CD4-positive, alpha-beta T cell treated with Interferon alpha-2 for 1 hour (primary cell): ENCODE measurements at places on chromosomes 6 and 20.
A peak's percentile ranks its signal among the peaks of the same experiment; 100 is the strongest.

DNA sequence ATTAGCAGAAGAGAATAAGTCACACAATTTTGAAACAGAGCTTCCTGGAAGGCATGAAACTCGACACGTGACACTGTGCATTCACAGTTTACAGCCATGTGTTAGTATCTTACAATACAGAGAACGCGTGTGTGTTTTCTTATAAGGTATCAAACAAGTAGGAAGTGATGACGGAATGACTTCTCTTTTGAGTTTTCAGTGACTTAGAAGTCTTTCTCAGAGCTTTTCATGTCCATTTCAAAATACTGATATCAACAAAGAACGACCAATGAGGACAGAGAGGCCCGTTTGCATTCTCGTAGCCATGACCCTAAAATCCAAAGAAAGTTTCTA is 36.6 kb upstream of the DUSP22 start:
- peak; percentile 48 for DNase-seq

DNA sequence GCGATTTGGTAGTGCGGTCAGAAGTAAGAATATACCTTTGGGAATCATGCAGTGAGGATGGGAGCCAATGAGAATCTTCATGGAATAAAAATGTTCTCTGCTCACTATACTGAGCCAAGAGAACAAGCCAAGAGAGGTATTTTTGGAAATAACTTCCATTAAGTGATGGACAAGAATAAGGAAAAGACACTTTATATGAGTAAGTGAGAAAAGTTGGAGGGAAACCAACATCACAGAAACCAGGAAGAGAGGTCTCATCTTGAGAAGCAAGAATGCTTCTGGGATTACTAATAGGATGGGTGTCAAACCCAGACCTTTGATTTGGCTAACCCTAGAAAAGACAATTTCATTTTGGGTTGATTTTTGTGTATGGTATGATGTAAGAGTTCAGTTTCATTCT is 181.2 kb upstream of the JAG1 start:
- DNase-seq, result no peak

DNA sequence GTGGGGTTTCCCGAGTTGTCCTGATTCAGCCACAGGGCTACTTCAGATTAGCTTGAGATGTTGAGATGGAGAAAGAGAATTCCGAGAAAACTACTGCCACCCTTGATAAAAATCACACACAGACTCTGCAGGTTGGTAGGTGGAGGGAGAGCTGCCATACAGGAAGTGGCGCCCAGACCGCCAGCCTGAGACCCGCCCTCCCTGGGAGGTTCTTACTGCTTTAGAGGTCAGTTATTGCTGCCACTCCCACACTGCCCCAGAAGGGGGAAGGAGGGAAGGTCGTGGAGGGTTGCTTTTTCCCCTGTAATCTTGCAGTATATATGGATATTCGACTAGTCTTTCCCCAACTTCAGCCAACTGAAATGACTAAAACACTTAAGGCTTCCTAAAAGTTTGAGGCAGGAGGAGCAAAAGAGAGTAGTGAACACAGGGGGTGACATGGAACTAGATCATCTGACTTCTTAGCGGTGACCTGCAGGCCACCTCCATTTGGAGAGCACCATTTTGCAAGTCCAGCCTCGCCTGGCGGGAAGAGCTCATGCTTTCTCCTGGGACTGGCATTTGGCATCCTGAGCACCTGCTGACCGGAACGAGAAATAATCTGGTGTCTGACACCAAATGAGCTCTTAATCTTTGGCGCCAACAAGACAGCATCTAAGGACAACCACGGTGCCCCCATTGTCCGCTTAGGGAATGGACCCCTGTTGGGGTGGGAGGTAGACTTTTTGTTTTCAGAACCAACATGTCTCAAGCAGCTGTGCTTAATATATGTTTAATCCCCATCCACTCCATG is 35.7 kb upstream of the SLC22A1 start:
- DNase-seq, result no peak

DNA sequence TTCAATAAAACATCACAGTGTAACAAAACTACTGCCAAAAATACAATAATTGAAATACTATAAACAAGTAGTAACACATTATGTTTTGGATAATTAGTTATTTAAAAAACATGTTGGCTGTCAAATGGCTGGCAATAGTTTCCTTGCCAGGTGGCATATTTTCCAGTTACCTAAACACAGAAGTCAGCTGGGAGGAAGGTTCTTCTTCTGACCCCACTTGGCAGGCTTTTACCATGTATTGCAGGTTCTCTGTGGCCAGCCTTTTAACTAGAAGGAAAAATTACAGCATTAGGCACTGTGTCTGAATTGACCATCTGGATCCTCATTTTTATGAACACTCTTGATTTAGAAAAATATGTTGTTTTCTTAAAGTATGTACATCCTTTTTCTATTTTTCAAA is 131.4 kb downstream of the MMS22L start:
- no peak for DNase-seq

DNA sequence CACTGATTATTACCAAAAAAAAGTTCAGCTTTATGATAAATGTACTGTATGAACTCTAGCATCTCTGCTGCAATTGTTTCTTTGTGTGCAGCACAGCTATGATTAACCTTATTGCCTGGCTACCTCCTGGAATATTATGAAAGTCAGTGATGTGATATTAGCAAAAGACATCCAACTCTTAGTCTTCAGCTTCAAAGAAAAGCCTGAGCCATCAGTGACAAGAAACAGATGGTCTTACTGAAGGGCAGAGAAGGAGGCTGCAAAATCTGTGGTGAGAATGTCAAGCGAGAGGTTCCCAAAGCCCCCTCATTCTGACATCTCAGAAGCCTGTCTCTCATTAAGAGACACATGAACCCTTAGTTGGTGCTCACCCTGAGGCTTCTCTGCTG is 89.4 kb upstream of the TNFAIP3 start:
- no peak for DNase-seq

DNA sequence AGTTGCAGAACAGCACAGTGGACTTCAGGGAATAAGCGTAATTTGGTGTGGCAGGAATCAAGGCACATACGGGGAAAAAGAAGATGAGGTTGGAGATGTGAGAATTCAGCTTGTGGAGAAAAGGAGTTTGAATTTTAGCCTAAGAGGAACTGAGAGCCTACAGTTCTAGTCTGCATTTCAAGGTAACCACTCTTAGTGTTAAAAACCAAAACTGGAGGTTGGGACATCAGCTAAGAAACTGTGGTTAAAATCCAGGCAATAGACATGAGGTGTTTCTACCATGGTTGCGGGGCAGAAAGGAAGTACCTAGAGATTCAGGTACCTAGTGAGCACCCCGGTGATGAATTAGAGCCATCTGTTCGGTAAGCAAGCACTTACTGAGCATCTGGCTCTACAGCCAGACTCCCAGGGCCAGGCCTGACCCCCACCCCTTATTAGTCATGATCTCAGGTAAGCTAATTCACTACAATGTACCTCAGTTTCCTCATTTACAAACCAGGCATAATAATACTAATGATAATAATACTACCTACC is 44.4 kb downstream of the FAXC start:
- no peak for DNase-seq

DNA sequence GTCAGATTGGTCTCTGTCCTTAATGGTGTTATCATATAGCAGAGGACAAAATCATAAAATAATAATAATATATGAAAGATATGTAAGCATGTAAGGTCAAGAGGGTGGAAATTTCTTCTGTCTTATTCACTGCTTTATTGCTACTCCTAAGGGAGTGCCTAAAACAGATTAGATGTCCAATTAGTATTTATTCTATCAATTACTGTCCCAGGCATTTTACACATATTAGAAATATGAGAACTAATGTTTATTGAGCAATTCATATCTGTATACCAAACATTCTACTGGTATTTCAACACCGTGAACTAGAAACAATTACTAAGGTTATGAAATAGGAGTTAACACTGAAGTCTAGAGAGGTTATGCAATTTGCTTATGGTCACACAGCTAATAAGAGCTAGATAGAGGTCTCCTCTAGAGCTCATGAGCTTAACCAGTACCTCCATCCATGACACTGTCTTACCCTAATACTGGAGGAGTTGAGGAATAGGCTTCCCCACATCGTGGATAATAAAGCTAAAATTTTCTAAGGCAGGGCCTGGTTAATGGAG is 302.3 kb downstream of the PLCB1 start:
- DNase-seq, result no peak

GRCh38 chr6:107718341-107718740 is 105.8 kb downstream of the SCML4 start:
- no peak for DNase-seq

DNA sequence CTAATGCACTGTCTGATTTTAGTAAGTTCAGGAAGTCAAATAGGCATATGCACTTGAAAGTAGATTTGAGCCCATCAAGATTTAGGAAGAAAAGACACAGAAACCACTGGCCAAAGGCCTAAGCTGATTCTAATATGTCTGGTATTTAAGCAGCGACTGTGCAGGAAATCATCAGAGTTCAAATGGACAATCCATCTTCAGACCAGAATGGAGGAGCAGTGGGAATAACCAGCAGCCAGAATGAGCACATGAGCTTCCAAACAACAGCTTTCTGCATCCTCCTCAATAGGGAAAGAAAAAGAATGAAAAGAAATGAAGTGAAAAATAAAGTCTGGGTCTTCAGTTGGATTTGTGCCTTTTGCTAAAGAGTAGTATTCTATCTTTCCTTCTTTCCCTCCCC is 50.6 kb downstream of the SOD2 start:
- no peak for DNase-seq

DNA sequence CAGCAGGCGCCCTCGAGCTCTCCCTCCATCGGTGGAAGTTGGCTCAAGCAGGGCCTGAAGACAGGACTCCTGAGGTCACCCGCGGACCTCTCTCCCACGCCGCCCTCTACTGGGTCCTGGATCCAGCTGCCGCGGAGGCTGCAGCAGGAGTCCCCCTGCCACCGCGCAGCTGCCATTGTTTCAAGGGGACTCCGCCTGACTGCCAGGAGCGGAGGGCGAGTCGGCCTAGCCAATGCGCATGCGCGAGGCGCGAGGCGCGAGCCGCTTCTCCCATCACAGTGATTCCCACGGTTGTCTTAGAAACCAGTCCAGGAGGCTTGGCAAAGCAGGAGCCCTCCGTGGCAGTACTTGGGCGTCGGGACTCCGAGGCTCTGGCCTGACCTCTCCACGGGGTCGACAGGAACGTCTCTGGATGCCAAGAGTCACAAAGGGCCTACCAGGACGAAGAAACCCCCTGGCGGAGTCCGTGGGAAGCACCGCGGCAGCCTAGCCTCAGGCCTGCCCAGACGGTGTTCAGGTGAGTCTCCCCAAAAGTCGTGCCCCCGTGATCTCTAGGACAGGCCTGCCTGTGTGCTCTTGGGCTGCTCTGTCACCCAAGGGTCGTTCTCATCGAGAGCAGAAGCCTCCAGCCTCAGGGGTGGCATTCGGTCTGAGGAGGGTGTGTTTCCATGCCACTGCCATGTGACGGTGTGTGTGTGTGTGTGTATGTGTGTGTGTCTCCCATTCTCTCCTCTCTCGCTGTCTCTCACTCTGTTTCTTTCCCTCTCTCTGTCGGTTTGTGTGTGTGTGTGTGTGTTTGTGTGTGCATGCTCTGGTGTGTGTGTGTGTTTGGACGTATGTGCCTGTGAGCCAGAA is 290.6 kb upstream of the ZNF337 start:
- peak; percentile 65 for DNase-seq

DNA sequence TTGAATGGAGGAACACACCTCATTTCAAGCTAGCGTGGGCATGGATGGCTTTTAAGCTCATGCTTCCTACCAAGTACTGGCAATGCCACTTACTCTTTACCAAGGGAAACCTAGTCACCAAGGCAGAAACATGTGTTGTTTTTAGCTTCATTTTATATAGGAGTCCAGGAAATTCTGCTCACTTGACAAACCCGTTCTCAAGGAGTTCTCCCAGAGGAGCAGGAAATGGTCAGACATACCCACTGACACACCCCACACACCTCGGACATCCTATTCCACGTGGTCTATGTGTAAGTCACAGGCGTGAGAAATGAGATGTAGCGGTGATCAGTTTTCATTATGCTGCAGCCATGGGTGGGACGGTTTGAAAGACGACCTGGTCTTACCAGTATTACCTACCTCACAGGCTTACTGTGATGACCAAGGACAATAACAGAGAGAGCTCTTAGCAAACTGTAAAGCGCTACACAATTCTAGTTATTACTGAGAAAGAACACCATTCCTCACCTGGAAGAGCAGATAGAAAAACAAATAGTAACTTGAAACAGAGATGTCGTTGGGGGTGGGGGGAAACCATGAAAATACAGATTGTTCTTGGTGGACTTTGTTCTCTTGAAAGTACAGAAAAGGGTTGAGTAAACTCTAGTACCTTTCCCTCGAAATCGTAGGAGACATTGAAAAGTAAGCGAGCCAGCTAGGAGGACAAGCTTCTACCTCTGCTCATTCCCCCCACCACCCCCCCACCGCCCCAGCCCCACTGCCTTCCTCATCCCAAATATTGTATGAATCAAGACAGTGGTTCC is 1.7 kb downstream of the CNKSR3 start:
- no peak for DNase-seq

DNA sequence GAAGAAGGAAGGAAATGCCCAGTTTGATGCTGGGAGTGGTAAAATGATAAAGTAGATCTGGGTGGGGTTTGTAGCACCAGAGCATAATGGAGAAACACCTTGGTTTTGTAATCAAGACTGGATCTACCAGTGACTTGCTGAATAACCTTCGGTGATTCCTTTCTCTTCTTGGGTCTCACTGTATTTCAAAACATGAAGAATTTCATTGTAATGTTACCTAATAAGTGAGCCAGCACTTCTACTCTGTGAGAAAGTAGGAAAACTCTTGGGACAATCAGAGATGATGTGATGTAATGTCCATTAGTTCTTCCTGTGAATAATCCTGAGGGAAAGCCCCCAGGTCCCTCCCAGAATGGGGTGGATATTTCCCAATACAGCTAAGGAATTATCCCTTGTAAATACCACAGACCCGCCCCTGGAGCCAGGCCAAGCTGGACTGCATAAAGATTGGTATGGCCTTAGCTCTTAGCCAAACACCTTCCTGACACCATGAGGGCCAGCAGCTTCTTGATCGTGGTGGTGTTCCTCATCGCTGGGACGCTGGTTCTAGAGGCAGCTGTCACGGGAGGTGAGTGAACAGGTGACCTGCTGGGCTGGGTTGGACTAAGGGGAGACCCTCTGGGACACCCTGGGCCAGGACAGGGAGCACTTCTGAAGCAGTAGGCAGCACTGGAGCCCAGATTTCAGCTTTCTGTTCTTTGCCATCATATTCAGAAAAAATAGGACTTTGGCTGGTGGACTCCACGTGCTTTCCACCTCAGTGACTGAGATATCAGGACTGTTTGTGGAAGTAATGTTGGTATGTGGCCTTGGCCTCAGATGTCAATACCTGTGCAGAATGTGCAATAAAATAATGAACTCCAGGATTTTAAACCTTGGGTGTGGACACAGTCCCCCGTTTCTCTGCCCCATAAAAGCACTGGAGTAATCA is at the start of gene PI3:
Gene PI3, plus strand, starts transcription at position 469 of the 931 bp plus-strand sequence. Its CDS starts 21 bp downstream, at position 490.
- DNase-seq, result no peak

GRCh38 chr20:7285918-7286556 is 518.6 kb downstream of the BMP2 start:
- DNase-seq, result no peak

DNA sequence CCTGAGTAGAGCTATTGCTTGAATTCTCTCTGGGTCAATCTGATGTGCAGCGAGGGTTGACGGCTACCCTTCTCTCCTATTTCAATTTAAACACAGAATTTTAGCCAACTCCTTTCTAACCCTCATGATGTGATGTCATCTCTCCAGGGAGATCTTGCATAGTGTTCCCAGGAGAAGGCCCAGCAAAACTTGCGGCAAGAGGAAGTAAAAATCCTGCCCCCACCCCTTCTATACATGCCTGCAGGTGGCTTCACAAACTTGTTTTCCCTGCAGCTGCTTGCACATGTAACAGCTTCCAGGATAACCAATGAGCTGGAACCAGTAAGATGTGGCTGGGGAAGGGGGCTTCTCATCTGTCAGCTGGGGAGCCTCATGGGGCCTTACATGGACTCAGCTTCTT is 169.3 kb upstream of the CDH4 start:
- no peak for DNase-seq
